ENCODE measurements at places on chromosomes 11 and 22.

DNA sequence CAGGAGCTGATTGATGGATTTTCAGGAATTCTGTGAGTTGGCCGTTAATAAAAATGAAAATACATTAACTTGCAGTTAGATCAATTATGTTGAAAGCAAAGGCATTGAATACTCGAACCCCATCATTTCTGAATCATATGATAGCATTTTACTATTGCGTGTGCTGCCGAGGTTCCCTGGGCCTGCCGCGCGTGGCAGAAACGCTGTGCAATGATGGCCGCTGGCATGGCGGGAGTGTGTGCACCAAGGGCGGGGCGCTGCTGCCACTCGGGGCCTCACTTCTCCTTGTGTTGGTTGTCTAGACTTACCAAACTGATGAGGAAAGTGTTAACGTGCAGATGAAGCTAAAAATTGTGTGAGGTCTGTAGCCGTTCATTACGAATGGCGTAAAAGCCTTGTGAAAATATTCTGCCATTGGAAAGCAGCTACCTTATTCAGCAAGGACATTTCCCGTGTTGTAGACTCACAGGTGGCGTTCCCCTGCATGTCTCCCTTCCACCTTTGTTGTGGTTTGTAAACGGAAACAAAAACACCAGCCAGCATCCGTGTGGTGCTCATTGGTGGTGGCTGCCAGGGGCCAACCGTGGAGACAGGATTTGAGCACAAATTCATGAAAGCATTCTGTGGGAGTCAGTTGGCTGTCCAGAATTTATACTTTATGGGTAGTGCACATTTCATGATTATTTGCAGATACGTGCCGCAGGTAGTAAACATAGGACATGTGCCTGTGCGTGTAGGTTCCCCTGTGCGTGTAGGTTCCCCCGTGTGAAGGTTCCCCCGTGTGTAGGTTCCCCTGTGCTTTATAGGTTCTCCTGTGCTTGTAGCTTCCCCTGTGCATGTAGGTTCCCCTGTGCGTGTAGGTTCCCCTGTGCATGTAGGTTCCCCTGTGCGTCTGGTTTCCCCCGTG is 5.9 kb upstream of the GRAMD4 start:
- DNase-seq, result no peak

DNA sequence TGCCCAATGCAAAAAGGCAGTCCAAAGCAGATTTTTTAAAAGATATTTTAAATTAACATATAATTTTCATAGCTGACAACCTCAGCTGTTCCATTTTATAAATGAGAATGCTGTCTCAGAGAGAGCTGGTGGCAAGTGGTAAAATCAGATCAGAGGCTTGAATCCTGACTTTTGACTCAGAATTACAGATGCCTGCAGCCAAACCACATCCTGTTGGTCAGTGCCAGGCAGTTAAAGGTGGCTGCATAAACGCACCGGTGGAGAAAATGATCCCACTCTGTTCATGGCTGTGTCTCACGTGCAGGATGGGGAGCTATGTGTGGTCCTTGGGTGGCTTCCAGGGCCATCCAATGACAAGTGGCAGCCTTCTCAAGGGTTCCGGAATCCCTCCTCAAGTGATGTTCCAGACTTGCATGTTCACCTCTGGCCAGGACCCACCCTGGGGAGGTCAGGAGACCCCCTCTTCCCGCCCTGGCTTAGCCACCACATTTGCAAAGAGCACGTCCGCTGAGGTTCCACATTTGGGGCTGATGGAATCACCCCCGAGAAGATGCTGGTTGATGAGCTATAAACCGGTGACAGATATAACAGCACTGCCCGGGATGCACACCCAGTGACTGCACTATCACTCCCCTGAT is 155.5 kb downstream of the SHANK2 start:
- DNase-seq, result no peak

DNA sequence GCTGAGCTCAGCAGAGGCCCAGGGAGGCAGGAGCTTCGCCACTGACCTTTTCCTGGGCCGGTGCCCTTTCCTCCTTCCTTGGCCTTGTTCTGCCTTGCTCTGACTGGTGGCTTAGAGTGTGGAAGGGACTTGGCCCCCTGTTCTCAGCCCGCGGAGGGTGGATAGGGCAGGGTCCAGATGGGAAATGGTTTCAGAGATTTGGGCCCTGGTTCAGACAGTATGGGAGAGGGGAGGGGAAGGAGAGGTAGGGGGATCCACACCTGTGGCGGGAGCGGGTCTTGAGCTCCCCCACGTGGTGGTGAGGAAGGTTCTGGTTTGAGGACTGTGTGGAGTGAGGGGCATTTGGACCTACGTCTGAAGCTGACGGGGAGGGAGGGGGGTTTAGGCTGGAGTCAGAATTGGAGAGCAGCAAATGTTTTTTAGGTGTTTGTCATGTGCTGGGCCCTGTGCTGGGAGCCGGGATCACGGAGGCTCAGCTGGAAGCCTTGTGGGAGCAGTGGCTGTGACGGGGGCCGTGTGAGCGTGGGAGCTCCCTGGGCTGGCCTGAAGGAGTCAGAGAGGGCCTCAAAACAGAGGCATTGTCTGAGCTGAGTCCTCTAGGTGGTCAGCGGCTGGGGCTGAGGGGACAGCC is 27.2 kb downstream of the SHANK3 start:
- DNase-seq, result no peak

- no peak for DNase-seq
Measured at GRCh38 chr11:67700141-67700540, 25.7 kb upstream of the ALDH3B2 start.

GRCh38 chr11:57406337-57406904 is 16.0 kb upstream of the PRG2 start:
- DNase-seq, result peak; percentile 26

GRCh38 chr11:94857337-94857736 is 89.2 kb downstream of the AMOTL1 start:
- no peak for DNase-seq

GRCh38 chr22:19687561-19688300 is 26.6 kb upstream of the SEPTIN5 start:
- no peak for DNase-seq

DNA sequence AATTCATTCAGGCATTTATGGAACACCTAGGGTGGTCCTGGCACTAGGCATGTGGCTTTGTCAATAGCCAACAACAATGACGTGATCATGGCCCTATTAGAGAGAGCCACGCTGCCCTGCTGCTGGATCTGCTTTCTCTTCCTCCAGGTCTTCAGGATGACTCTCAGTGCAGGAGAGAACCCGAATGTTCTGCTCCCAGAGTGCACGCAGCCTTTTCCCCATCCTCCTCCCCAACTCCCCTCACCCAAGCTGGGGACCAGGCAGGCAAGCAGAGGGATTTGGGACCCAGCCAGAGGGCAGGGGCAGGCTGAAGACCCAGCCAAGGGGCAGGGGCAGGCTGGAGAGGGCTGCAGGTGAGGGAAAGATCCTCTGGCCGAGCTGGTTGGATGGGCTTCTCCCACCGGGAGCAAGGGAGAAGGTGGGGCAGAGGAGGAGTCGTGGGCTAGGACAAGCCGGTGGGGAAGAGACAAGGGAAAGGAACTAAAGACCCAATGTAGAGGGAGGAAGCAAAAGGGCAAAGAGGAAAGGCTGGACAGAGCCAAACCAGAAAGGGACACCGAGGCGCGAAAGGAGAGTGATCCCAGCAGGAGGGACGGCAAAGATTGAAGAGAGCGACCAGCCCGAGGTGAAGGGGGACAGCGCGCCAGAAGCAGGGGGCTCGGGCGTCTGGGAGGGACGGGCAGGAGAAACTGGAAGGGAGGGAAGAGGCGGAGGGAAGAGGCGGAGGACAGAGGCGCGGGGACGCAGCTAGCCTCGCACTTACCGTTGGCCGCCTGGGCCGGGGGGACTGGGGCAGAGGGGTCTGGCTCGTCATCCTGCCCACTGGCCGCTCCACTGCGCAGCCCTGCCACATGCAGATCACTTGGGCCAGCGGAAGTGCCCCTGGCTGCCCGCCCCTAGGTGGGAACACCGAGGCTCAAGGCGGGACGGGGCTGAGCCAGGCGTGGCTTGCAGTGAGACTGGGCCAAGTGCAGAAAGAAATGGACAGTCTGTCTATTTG is at the start of gene KCTD14:
TSS of gene KCTD14 (minus strand) at position 880 of the 1,000 bp plus-strand sequence. CDS start at position 853, 27 bp downstream.
- no peak for DNase-seq

DNA sequence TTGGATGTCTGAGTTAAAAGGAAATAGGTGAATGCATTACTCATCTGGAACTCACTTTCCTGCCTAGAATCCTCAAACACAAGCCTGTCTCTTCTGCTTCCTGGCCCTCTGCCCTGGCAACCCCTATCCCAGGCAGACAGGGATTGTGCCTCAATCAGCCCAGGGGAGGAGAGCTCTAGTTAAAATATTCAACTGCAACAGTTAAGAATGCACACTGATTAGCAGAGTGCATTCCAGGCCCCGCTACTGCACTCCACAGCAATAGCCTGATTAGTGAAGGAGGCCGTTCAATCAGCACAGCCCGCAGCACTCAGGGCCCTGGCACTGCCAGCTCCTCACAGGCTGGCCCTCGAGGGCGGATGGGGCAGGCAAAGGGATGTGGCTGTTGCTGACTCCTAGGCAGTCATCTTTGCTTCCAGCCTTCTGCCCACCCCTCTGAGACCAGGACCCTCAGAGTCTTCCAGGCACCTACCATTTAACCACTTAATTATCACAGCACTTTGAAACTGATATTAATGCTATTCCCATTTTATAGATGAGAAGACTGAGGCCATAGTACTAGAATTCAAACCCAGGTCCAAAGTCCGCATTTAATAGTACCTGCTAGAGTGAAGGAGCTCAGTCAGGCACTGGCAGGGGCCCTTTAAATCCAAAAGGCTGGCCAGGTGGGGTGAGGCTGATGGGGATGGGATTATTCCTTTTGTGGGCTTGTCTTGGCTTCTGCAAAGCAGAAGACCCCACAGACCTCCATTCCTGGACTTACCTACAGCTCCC is 435.3 kb downstream of the SOX6 start:
- no peak for DNase-seq

DNA sequence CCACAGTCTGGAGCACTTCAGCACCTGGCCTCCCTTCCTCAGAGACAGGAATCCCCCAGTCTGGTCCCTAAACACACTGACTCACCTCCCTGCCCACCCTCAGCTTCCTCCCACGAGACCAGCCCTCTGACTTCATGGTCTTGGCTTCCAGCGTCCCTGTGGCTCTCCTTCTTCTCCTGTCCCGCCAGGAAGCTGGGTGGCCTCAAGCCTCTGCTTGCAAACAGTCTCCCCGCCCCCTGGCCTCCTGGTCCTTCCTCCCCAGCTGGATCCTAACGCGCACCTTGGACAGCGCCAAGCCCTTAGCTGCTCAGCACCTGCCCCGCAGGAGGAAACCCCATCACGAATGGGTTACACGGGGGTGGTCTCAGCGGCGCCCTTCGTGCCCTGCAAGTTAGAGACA is 4.5 kb downstream of the NCF4 start:
- peak; percentile 10 for DNase-seq

DNA sequence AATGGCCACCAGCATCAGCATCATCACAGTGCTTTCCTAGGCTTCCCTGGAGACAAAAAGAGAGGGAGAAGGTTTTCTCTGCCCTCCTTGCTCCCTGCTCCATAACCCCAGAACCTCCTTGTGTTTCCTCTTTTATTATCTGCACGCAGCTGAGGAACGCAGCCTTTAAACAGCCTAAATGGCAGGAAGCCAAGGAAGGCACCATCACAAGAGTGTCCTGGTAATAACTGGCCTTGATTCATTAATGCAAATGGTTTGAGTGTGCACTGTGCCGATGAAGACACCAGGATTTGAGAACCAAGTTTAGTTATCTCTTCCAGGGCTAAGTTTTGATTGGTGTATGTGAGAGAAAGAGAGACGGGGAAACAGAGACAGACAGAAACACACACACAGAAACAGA is 29.4 kb upstream of the DRD2 start:
- no peak for DNase-seq

DNA sequence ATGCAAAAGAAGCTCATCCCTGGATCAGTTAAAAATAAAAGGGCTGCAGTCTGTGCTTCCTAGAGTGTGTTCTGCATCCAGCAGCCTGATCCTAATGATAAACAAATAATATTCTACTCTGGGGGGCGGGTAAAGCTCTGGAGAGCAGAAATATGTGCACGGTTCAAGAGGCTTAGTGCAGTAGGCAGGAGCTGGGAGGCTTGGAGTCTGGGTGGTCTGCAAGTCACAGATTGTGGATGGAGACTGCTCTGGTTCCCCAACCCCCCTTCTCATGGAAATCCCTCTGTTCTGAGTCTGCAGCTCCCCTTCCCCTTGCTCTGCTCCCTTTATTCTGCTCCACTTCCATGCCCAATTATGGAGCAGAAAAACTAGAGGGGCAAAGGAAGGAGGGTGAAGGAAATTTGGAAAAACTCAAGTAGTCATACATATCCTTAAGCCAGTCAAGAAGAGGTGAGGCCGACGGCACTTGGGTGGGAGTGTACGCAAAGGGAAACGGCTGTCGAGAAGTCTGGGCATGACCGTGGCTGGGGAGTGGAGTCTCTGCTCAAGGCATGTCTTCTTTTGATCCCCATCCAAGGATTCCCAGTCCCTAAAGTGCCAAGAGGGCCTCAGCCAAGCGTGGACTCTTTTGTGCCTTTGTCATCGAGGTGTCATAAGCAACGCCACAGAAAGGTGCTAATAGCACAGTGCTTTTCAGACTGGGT is 16.3 kb upstream of the CLMP start:
- DNase-seq, result no peak

DNA sequence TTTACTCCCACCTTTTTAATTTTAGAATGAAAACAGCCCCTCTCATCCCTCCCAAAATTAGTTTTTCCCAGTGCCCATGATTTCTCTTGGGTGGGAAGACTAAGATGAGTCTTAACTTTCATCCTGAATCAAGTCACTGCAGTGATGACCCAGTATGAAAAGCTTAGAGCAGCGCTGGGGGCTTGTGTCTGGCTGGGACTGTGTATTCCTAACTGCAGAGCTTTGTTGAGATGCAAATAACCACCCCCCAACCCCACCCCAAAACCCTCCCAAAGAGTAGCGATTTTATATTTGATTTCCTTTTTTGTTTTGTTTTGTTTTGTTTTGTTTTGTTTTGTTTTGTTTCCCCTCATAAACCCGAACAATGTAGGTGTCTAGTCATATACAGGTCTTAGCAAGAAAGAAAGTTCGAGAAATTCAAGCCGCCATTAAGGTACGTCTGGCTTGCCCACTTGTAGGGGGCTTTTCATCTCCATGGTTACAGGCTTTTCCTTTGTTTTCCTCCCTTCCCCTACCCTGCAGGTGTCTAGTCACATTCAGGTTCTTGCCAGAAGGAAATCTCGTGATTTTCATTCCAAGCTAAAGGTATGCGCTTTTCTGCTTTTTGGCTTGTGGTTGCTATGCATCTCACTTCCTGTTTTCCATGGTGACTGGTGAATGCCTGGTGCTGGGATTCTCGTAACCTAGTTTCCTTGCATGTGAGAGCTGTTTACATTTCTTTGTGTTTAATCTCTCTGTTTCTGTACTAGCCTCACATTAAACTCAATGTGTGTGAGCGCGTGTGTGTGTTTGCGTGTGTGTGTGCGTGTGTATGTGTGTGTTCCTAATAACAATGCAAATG is 144.6 kb upstream of the RASSF10 start:
- peak; percentile 99 for DNase-seq

GRCh38 chr11:8217926-8218325 is 45.8 kb downstream of the LMO1 start:
- no peak for DNase-seq

All from dermis microvascular lymphatic vessel endothelial cell (primary cell).